ENCODE measurements at places on chromosomes 4 and X.

GRCh38 chr4:8465615-8466611, 25.3 kb downstream of the TRMT44 start:
- no peak for DNase-seq

- DNase-seq, result no peak
Observed at GRCh38 chrX:42496239-42496638, 281.7 kb downstream of the PPP1R2C start.

GRCh38 chr4:86522349-86522748, 71.8 kb upstream of the PTPN13 start:
- DNase-seq, result no peak

GRCh38 chrX:152165033-152165743, 26.8 kb upstream of the MAGEA10 start:
- no peak for DNase-seq

GRCh38 chrX:295136-295535, 14.0 kb downstream of the PLCXD1 start:
- DNase-seq, result no peak

GRCh38 chr4:151688003-151688784, 72.6 kb downstream of the GATB start:
- peak; percentile 50 for DNase-seq

GRCh38 chrX:97685753-97686152, 802.0 kb downstream of the RPA4 start:
- peak; percentile 21 for DNase-seq

- no peak for DNase-seq
Observed at GRCh38 chrX:72262077-72262476, 15.0 kb downstream of the RPS4X start.
